Body of pancreas (tissue), 4 donors: ENCODE measurements at places on chromosomes 12 and 14. TPM values are rescaled to one million over a fixed set of nuclear protein-coding genes. Genes with fewer than 3 reads are reported as not detected.
A peak's percentile ranks its signal among the peaks of the same experiment; 100 is the strongest.

Gene RNU4-1
- under 0.01 TPM for total RNA-seq

DNA sequence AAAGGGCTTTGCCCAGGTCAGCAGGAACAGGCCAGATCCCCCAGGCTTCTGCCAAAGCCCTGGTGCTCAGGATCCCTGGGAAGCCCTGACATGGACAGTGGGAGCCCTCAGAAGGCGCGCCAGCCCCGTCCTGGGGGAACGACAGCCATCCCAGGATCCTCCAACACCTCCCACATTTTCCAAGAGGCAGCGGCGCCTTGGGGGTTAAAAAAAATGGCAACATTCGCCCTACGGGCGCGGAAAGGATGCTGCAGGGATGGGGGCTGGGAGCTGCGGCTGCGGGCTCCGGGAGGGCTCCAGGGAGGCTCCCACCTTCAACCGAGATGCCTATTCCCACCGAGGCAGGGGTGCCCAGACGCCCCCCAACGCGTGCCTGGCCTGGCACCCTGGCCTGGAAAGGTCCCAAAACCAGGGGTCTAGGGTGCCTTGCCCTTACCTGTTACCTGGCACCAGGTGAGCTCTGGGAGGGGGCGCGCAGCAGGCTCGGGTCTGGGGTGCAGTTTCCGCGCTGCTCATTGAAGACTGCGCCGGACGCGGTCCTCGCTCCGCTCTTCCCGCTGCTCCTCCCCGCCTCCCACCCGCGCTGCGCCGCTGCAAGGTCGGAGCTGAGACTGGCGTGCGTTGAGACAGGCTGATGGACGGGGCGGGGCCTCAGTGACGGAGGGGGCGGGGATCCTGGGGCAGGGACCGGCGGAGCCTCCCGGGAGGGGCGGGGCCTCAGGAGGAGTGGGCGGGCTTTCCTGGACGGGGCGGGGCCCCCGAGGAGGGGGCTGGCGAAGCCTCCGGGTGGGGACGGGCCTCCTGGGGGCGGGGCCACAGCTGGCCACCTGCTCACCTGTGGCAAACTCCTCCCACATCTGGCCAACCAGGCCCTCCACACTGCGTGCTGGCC is at the start of gene ABCB9:
Gene ABCB9, minus strand, starts transcription at position 613 of the 892 bp plus-strand sequence. CDS start 6,228 bp downstream, outside the sequence.
- H3K4me1 ChIP-seq, result peaks cover 58% of the 10 kb centered on the region
- H3K27me3 ChIP-seq, result no peaks in the 10 kb centered on the region
- DNase-seq, result peak; percentile 98

DNA sequence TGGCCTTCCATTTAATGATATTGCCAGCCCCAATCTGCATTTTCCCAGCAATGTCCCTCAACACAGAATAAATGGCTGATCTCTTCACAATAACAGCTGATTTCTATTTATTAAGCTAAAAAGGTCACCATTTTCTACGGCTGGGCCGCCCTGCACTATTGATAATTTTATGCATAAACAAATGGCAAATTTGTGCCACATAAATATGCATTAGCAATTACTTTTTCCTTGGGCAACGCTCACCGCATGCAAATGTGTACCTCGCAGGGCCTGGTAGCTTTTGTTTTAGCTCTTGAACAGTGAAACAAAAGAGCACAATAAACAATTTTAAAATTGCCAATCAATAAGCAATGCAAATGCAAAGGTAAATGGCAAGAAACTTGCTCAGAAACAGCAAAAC is 331.9 kb upstream of the SOX5 start:
- DNase-seq, result no peak
- H3K4me1 ChIP-seq, result no peaks in the 10 kb centered on the region
- H3K36me3 ChIP-seq, result no peaks in the 10 kb centered on the region

Gene CLEC2A
- total RNA-seq, result not detected

Gene PLXNC1
- total RNA-seq, result 4.9 TPM

- no peak overlapping the region for H3K27ac ChIP-seq
- H3K36me3 ChIP-seq, result no peaks in the 10 kb centered on the region
- no peaks in the 10 kb centered on the region for H3K27me3 ChIP-seq
- no peak overlapping the region for H3K4me3 ChIP-seq
These were observed 16.1 kb upstream of the MFAP5 start for GRCh38 chr12:8678661-8679111.

- H3K27me3 ChIP-seq, result no peaks in the 10 kb centered on the region
- H3K27ac ChIP-seq, result no peak overlapping the region
- H3K4me3 ChIP-seq, result no peak overlapping the region
- no peak for DNase-seq
These were observed 1.9 kb downstream of the NKX2-1 start for GRCh38 chr14:36518031-36518585.

- no peak overlapping the region for H3K4me3 ChIP-seq
- no peak for DNase-seq
- H3K4me1 ChIP-seq, result no peaks in the 10 kb centered on the region
- H3K36me3 ChIP-seq, result no peaks in the 10 kb centered on the region
- H3K27ac ChIP-seq, result no peak overlapping the region
These were observed 614.3 kb upstream of the MDGA2 start for GRCh38 chr14:48289701-48290100.

GRCh38 chr14:86039176-86039575 is 509.2 kb downstream of the FLRT2 start:
- no peak overlapping the region for H3K27ac ChIP-seq
- H3K4me1 ChIP-seq, result no peaks in the 10 kb centered on the region
- no peak for DNase-seq
- H3K36me3 ChIP-seq, result no peaks in the 10 kb centered on the region
- H3K27me3 ChIP-seq, result no peaks in the 10 kb centered on the region
- H3K4me3 ChIP-seq, result no peak overlapping the region

Gene MEG3
- 537 TPM for total RNA-seq

Gene CCDC92
- total RNA-seq, result 19.7 TPM

GRCh38 chr12:61018571-61018970 is 1241.6 kb upstream of the USP15 start:
- DNase-seq, result no peak
- no peak overlapping the region for H3K4me3 ChIP-seq
- no peaks in the 10 kb centered on the region for H3K36me3 ChIP-seq
- no peaks in the 10 kb centered on the region for H3K27me3 ChIP-seq

DNA sequence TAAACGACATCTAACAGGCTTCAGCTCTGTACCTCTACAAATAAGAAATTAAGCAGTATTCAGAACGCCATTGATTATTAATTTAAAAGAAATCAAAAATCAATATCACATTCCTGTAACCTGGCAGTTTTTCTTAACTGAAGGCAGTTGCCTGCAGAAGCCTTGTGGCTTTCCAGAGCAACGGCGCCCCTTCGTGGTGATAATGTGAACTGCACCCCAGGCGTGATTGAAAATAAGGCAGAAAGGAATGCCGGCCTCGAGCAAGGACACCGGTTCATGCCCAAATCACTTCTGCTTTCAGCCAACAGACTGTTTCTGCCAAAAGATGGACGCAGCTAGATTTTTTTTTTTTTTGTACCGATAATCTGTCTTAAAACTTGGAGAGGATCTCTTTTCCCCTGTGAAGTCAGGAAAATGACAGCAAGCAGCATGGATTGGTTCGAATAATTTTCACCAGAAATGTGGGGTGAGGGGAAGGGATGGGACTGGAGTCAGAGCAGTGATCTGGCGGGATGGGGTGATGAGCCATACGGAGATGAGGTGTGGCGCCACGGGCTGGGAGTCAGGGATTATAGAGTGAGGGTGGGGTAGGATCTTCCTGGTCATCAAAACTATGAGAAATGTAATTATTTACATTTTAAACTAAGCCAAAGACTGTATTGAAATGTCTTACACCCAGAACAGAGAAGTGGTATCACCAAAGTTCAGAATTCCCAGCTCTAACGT is 473.0 kb downstream of the DPF3 start:
- no peak overlapping the region for H3K4me3 ChIP-seq
- no peaks in the 10 kb centered on the region for H3K36me3 ChIP-seq
- no peaks in the 10 kb centered on the region for H3K27me3 ChIP-seq
- H3K27ac ChIP-seq, result no peak overlapping the region
- peak; percentile 43 for DNase-seq

DNA sequence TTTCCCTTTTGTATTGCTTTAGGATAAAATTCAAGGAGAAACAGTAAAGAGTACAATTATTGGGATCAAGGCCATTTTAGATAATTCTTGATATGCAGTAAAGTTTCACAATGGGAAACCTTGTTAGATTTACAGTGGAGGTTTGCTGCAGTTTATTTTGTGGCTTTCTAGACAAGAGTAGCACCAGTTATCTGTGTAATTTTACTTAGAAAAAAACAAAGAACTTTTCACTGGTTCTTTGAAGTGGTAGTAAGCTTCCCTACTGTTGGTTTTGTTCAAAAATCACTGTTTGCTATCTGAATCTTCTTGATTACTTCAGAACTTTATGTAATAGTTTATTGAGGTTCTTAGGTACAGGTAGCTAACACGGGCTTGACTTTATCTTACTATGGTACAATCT is 42.0 kb downstream of the ADIPOR2 start:
- H3K27me3 ChIP-seq, result no peaks in the 10 kb centered on the region
- no peak overlapping the region for H3K27ac ChIP-seq
- H3K36me3 ChIP-seq, result no peaks in the 10 kb centered on the region

DNA sequence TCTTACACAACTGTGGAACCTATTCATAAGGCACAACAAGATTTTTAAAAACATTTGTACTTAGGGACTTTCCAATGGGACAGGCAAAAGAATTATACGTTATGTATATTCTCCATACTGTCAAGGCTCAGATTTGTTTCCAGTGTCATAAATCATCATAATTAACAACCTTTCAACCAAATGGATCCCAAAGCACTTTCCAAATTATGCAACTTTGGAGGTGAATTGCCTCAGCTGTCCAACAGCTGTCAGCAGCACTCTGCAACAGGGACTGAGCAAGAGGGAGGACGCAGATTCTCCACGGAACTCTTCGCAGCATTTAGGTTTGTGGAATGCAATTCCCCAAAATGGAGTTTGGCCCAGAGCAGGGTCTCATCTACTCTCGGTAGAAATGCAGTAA is 186.6 kb downstream of the PAX9 start:
- no peaks in the 10 kb centered on the region for H3K27me3 ChIP-seq
- H3K4me1 ChIP-seq, result peaks cover 4% of the 10 kb centered on the region
- H3K27ac ChIP-seq, result no peak overlapping the region

GRCh38 chr14:21711360-21711961 is 37.8 kb upstream of the OR4E1 start:
- no peak overlapping the region for H3K4me3 ChIP-seq
- DNase-seq, result peak; percentile 24
- no peaks in the 10 kb centered on the region for H3K27me3 ChIP-seq
- H3K27ac ChIP-seq, result no peak overlapping the region
- no peaks in the 10 kb centered on the region for H3K36me3 ChIP-seq
- H3K4me1 ChIP-seq, result no peaks in the 10 kb centered on the region

GRCh38 chr12:54358191-54358944 is 5.9 kb downstream of the GPR84 start:
- no peaks in the 10 kb centered on the region for H3K36me3 ChIP-seq
- H3K4me3 ChIP-seq, result peak overlapping the region; percentile 48
- no peaks in the 10 kb centered on the region for H3K27me3 ChIP-seq
- no peak for DNase-seq

Gene CLEC1B
- total RNA-seq, result not detected

DNA sequence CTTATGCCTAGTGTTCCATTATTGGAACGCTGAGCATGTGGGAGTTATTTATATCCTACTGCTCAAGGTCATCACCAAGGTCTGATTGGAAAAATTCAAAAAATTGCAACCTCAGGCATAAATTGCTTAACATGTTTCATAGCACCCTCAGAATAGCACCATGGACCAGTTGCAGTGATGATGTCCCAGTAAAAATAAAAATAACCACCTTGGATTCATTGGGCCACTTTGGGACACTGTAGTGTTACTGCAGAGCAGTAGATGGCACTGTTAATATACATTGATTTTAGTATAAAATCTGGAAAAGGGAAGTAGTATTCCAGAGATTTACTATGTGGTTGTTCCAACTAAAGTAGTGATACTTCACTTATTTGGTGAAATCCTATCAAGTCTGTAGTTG is 31.0 kb upstream of the PTCSC3 start:
- no peak overlapping the region for H3K27ac ChIP-seq
- no peak for DNase-seq
- no peaks in the 10 kb centered on the region for H3K36me3 ChIP-seq
- H3K4me3 ChIP-seq, result no peak overlapping the region

Gene ALDH1L2
- 71.2 TPM for total RNA-seq

Gene CCDC88C
- total RNA-seq, result 36.3 TPM

Gene TBX3
- 7.6 TPM for total RNA-seq

Gene KRT75
- total RNA-seq, result not detected

- H3K27me3 ChIP-seq, result peaks cover 44% of the 10 kb centered on the region
- H3K4me3 ChIP-seq, result no peak overlapping the region
- H3K36me3 ChIP-seq, result no peaks in the 10 kb centered on the region
- H3K4me1 ChIP-seq, result peaks cover 11% of the 10 kb centered on the region
- H3K27ac ChIP-seq, result no peak overlapping the region
These were observed 637 bp upstream of the FOXG1 start for GRCh38 chr14:28765831-28766468.
